ENCODE measurements at places on chromosomes 2 and 18. TPM values are rescaled to one million over a fixed set of nuclear protein-coding genes. Genes with fewer than 3 reads are reported as not detected.

The KIF5C gene
- polyA plus RNA-seq = 3.8 TPM

DNA sequence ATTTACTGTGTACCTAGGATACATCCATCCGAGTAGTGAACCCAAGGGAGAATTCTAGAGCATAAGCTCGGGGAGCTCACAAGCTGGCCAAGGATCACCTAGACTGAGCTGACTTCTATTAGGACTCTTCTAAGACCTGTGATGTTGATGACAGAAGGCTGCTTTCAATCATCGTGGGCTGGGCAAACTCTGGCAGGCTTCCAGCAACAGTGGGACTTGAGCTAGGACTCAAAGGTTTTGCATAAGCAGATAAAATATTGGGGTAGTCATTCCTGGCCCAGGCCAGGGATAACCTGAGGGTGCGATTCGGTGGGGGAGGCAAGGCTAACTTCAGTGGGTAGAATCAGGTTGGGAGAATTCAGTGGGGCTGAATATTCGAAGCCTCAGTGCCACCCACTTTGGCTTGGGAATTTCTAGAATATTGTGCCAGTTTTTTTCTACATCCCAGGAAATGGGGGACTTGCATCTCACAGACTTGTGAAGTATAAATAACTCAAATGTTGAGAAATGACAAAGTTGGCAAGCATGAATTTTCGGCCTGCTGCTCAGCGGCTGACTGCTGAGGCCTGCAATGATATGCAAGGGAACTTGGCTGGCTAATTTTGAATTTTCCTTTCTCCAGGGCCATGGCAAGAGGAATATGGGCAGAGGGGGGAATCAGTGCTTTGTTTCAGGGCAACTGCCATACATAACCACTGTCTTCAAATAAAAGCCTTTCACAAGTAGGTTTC is 274.3 kb downstream of the PRKCE start:
- no peak for DNase-seq

The AKAIN1 gene
- not detected for polyA plus RNA-seq

The ZNF892 gene
- 3.8 TPM for polyA plus RNA-seq
